ENCODE measurements at places on chromosomes 2 and 18.

DNA sequence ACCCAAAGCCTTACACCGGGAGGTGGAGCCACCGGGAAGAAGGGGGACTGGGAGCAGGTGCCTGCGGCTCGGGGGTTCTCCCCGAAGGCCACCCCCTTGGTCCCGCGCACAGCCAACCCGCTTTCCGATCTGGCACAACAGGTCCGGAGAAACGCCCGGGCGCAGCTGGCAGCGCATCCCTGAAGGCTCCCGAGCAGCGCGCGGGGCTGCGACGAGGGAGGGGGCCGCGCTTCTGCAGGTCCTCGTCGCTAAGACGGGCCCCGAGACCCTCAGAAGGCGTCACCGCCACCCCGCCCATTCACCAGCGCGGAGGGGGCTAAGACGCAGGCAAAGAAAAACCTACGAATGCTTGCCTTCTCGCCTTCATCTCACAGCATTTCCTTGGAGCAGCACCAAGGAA is 1.8 kb downstream of the CBLN2 start:
- peak; percentile 27 for DNase-seq

- no peak for DNase-seq
Measured at GRCh38 chr18:63564561-63564960, 22.4 kb downstream of the SERPINB12 start.

GRCh38 chr2:206164261-206164862 is 4.7 kb downstream of the EEF1B2 start:
- DNase-seq: peak; percentile 12

DNA sequence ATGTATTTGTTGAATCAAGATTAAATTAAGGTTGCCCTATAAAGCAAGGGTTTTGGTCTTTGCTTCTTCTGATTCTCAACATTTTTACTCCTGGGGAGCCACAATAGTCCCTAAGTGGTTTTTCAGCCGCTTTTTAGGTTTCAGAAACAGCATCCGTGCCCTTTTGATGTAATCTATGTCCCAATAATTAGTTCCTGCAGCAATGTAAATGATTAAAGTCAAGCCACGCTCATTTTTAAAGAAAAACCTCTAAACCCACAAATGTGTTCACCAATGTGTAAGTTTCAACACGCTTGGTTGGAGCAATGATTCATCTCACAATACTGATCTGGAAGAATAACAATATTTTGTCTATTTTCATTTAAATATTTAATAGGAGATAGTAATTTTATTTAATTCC is 5.6 kb downstream of the ARL4C start:
- no peak for DNase-seq

GRCh38 chr2:126579868-126580267 is 76.1 kb upstream of the GYPC start:
- no peak for DNase-seq

DNA sequence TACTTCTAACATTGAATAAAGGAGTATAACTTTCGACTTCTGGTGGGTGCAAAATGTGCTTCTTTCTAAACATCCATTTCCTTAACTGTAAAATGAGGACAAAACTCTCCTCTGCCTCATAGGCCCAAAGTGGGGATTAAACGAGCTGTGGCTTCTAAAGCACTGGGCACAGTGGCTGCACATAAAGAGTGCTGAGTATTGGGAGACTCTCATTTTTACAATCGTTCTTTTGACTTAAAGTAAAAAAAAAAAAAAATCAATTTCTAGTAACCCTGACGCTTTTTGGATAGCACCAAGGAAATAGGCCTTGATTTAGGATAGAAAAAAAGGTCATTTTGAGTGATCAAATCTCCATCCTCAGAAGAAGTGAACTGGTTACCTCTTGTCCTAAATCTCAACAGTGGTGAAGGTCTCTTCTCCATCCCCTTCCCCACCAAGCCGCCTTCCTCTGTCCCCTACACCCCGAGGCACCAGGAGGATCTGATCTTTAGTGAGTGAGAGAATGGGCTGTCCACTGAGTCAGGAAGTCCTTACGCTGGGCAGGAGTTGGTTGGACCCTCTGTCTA is 161.6 kb downstream of the DDX1 start:
- no peak for DNase-seq
